Activated CD8-positive, alpha-beta T cell treated with anti-CD3 and anti-CD28 coated beads for 36 hours (primary cell): ENCODE measurements at places on chromosomes 1 and 21. TPM values are rescaled to one million over a fixed set of nuclear protein-coding genes. Genes with fewer than 3 reads are reported as not detected.
A peak's percentile ranks its signal among the peaks of the same experiment; 100 is the strongest.

Gene BLZF1
- total RNA-seq = 9.8 TPM

Gene LCE3E
- not detected for total RNA-seq

Gene OR2L3
- not detected for total RNA-seq

Gene RXFP4
- total RNA-seq = not detected

Gene HNRNPCL2
- total RNA-seq = not detected

Gene ZNF648
- not detected for total RNA-seq

Gene TGFB2
- not detected for total RNA-seq

Gene PLCH2
- total RNA-seq = 2.9 TPM

- peak; percentile 80 for DNase-seq
Measured at GRCh38 chr1:156750191-156750672, 1.2 kb downstream of the HDGF start.

DNA sequence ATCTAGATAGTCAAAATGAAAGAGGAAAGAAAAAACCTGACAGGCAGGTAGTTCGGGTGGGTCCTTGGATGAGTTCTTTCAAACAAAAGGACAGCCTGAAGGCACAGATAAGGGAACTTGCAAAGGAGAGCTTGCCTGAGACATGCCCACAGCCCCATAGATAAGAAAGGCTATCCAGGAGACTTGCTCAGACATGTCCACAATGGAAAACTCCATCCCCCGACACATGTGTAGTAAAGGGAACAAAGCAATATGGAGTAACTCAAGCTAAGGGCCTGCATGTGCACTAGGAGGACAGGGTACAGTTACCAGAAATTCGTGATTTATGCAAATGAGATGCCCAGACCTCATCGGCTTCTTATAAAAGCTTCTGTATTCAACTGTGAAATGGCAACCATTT, 281.5 kb downstream of the NEGR1 start:
- DNase-seq = no peak

- no peak for DNase-seq
Measured at GRCh38 chr1:30410153-30410851, 313.1 kb downstream of the MATN1 start.

GRCh38 chr21:43657355-43658087, 1.8 kb downstream of the HSF2BP start:
- peak; percentile 10 for DNase-seq

DNA sequence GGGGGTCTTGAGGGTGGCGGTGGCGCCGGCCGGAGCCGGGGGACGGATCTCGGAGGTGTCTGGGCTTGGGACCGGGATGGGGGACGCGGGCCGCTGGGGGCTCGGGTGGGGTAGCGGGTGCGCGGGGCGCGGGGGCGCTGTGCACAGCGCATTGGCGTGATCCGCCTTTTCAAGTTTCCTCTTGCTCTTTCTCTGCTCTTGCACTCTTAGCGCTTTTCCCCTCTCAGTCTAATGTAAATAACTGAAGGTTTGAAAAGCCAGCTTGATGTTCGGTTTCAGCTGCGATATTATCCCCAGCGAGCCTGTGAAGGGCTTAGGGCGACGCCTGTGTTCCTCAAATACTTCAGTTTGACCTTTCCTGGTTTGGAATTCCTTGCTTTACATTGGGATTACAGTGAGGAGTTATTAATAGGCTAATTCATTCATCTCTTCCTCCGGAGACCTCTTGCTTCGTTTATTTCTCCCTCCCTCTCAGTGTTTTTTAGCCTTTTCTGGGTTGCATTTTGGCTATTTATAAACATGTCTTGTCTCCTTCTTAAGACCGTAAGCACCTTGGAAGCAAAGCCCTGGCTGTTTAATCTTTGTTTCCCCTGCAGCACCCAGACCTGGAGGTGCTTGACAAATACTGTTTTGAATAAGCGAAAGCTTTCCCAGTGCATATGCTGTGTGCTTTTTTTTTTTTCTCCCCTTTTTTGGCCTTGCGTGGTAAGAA, 693 bp downstream of the RAB4A start:
- DNase-seq = peak; percentile 51

DNA sequence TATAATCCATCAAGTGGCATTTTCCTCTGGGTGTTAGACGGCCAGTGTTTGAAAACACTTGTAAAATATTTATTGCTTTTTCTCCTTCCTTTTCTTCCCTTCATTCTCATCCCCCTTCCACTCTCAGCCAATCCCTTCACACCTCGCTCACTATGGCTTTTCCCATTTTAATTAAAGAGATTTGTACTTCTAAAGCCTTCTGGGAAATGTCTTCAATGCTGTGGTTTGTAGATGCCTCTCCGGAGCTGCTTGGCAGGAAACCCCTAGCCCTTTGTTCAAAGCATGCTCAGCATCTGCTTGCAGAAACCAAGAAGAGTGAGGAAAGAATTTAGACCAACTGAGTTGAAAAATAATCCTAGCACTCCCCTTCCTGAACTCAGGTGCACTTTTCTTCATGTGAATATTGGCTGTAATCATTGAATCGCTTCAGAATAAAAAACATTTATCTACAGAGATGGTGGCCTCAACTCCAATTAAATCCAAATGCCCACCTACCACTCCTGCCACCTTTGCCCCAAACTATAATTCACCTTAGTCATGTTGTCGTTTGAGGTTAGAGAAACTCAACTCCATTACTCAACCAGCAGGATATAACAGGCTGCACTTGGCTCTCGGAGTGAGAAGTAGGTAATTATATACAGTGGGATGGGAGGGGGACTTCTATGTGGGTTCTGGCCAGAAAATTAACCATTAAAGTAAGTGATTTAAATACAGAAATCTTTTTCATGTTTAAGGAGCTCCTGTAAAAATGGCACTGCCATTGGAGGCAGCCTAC, 659.4 kb upstream of the CAMK1G start:
- no peak for DNase-seq

GRCh38 chr21:34335316-34335715, 28.5 kb upstream of the KCNE2 start:
- no peak for DNase-seq

DNA sequence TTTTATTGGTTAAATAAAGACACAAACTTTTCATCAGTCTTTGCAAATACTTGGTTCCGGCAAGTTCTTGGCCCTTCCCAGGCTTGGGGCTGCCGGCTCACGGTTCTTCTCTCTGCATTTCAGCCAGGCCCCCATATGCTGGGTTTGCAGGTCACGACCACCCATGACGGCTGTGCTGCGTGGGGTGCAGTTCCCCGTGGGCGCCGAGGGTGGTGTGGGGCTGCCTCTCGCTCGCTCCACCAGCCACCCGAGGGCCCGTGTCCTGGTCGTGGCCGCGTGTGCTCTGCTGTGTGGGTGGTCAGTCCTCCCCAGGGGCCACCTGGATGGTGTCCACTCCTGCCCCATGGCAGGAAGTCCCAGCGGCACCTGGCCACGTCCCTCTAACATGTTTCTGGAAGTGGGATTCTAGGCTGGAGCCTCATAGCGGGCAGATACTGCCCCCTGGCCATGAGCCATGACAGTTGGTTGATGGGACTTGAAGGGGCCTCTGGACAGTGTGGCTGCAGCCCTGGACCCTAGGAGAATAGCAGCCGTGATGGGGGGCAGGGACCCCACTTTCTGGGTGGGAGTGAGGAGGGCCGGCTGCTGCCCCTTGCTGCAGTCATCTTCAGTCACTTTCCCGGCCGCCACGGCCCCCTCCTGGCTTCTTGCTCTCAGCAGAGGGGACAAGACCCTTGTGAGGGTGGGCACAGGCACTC, 46.3 kb downstream of the SKI start:
- DNase-seq = no peak

DNA sequence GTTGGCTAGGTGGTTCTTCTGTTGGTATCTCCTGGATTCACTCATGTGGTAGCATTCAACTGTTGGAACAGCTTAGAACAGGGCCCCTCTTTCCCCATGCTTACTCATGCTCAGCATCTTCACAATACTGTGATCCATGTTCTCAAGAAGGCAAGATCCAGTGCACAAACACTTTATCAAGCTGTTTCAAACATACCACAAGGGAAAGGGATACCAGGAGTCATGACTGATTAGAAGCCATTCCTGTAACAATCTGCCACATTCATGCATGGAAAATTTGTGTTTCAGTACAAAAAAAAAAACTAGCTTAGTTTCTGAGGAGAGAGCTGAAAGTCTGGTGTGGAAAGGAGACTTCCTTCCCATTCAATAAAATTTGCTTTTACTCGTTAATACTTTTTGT, 169.8 kb upstream of the CACYBP start:
- no peak for DNase-seq

DNA sequence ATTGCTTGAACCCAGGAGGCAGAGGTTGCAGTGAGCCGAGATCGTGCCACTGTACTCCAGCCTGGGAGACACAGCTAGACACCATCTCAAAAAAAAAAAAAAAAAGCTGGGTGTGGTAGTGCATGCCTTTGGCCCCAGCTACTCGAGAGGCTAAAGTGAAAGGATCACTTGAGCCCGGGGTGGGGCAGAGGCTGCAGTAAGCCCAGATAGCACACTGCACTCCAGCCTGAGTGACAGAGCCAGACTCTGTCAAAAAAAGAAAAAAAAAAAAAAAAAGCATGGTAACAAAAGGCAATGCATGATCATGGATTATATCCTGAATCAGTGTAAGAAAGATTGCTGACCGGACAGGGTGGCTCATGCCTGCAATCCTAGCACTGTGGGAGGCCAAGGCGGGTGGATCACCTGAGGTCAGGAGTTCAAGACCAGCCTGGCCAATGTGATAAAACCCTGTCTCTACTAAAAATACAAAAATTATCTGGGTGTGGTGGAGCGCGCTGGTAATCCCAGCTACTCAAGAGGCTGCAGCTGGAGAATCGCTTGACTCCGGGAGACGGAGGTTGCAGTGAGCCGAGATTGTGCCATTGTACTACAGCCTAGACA, 76.3 kb downstream of the RUSC1 start:
- DNase-seq = no peak

GRCh38 chr1:46757247-46757955, 38.5 kb upstream of the EFCAB14 start:
- DNase-seq = no peak

- peak; percentile 66 for DNase-seq
Measured at GRCh38 chr1:111600886-111601386, 18.7 kb upstream of the RAP1A start.

GRCh38 chr1:16180291-16180824, 24.5 kb upstream of the EPHA2 start:
- DNase-seq = no peak

DNA sequence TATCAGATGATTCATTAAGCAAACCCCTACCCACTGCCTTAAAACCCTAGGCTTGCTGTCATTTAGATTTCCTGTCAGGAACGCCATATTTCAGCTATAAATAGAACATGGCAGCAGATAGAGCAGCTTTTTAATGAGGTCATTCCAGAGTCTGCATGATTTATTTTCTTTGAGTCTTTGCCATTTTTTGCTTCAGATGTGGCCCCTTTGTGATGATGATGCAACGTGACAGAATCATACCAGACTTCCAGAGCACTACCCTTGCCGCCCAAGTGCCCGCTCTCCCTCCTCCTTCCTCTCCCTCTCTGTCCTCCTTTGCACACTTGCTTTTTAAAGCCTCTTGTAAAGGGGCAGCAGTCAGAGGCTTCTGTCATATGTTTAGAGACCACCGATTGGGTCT, 55.5 kb upstream of the TRIM67 start:
- DNase-seq = no peak

DNA sequence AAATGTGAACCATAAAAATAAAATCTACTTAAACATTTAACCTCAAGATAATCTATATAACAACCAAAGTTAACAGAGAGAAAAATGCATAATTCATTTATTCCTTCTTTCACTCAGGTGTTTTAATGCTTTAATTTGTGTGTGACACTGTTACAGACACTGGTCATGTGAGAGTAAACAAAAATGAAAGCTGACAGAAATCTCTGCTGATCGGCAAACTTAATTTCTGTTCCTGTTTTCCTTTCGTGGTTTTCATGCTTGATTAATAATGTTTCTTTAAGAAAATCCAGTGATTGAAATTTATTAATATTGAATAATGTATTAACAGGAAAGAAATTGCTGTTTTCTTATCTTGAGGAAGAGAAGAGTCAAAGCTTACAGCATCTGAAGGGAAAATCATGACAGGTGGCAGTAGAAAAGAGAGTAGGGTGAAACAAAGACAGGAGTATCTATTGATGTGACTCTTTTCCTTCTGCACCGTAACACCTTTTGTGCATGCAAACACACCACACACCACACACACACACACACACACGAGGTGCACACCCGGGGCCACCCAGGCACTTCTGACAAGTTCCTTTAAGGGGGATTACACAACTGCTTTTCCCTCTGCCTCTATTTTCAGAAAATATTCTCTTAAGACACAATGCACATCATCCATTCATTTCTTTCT, 1.6 kb downstream of the OR2AK2 start:
- DNase-seq = no peak

DNA sequence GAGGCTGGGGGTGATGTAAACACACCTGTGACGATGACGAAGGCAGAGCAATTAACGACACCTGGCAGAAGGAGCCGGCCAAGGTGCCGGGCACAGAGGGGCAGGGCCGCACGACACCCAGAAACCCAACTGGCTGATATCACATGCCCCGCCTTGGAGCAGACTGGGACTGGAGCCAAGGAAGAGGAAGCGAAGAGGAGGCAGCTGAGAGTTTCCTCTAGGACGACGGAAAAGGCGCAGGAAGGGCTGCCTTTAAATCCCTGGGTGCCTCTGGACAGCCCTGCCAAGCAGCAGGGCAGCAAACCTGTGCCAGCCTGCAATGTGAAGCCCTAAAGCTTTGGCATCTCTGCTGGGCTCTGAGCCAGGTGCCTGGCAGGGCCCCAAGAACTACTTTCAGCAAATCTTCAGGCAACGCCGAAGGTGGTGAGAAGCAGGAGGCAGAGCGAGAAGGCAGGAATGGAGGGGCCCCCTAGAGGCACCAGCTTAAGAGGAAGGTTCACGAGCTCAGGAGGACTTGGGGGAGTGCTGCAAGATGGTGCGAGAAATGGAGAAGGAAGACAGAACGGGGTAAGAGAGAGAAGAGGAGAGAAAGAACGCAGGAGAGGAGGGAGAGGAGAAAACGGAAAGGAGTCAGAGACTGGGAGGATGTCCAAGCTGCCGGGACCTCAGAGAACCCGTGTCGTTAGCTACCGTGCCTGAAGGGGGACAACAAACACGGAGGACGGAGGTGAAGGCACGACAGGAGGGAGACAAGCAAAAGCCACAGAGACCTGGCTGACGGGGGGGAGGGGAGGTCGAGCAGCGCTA, 25.3 kb upstream of the PEF1 start:
- peak; percentile 40 for DNase-seq

- DNase-seq = peak; percentile 41
Measured at GRCh38 chr1:13807209-13807608, 107.2 kb downstream of the PRDM2 start.

GRCh38 chr1:99603699-99604560, 42.0 kb upstream of the PALMD start:
- no peak for DNase-seq

- no peak for DNase-seq
Measured at GRCh38 chr1:1542766-1543705, 2.6 kb upstream of the TMEM240 start.

- no peak for DNase-seq
Measured at GRCh38 chr1:238119060-238119459, 228.3 kb upstream of the ZP4 start.

DNA sequence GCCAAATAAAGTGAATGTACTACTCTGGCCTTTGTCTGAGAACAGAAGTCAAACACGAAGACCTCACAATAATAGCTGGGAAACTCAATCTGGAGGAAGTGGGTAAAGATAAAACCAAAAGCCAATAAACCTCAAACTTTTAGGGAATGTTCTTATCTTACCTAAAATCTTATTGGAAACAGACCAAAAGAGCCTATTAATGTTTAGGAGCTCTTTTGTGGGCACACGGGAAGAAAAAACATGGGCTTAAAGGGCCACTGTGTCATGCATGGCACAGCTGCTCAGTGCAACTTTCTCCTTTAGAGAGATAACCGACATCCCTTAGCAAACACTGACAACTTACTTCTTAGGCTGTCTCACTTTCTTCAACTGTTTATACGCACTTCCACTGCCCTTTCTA, 16.1 kb downstream of the EIF2B3 start:
- no peak for DNase-seq
